ENCODE measurements at places on chromosomes 2 and 18.

DNA sequence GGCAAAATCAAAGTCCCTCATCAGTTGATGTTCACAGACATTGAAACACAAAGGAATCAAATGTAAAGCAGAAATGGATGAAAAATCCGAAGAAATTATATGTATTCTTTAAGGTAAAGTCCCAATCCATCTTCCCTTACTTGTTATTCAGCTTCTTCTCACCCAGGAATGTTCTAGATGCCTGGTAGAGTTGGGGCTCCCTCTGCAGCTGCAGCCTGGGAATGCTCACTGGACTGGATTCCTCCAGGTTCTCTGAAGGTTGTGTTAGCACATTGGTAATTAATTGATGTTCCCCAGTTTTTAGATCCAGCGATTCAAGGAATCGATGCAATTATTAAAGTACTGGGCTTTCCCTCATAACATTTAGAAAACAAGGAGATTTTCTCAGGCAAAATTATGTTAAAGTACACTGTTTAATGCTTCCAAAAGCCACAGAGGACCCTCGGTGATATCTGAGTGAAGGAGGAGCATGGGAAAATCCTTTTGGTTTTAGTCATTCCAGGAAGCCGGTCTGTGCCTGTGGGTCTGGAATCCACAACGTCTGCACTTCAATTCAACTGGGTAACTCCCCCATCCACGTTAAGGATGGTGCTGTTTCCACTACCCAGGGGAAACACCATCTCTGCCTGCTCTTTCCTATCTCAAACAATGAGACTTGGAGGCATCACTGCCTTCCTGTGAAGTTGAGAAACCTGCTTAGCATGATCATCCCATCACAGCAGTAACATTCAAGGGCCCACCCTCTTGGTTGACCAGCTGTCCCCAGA lies 22.0 kb downstream of the NTSR2 start:
- DNase-seq = no peak

- no peak for DNase-seq
Measured at GRCh38 chr2:128670066-128670465, 351.4 kb upstream of the HS6ST1 start.

- no peak for DNase-seq
Measured at GRCh38 chr18:36153771-36154170, 24.1 kb downstream of the ELP2 start.

- no peak for DNase-seq
Measured at GRCh38 chr2:65464604-65465003, 32.2 kb upstream of the SPRED2 start.

- DNase-seq = no peak
Measured at GRCh38 chr2:147424766-147425165, 420.1 kb upstream of the ACVR2A start.

- no peak for DNase-seq
Measured at GRCh38 chr2:238425979-238426567, 654 bp upstream of the ASB1 start.

DNA sequence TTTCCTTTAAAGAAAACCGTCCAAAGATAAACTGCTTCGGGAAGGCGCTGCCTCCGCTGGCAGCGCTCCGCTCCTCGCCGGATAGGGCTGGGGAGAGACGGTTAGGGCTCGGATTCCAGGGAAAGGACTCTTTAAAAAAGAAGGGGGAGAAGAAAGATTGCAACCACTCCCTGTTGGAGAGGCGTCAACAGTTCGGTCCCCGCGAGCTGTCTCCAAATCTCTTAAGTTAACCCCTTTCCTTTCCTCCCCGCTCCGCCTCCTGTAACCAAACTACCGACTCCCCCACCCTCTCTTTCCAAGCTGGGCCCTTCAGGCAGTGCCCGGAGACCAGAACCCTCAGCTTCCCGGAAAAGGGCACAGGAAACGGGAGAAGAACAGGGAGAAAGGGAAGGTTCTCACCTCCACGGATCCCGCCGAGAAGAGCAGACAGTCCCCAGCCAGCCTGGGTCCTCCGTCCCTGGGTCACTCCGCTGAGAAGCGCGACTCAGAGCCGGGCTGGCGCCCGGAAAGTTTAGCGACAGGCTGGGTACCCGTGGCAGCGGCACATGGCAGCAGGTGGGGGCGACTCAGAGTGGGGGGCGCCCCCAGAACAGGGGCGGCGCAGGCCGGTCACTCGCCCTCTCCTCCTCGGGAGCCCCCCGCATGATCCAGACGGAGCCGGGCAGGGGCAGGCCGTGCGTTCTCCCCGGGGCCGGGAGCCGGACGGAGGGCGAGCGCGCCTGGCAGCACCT lies 675 bp downstream of the FZD5 start:
- no peak for DNase-seq

GRCh38 chr18:68722821-68723220 lies 7.9 kb upstream of the TMX3 start:
- no peak for DNase-seq
